Effector CD8-positive, alpha-beta T cell (primary cell): ENCODE measurements at places on chromosomes 12 and 14.

DNA sequence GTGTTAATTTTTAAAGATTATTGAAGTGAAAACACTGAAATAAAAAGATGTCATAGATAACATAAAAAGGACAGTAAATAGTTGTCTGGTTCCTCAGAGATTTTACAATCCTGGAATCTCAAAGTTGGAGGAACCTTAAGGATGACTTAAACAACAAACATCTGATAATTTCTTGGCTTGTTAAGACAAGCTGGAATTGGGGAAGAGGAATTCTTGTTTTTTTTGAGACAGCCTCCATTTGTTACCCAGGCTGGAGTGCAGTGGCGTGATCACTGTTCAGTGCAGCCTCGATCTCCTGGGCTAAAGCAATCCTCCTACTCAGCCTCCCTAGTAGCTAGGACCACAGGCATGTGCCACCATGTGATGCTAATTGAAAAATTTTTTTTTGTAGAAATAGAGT, 2.3 kb downstream of the ZNF410 start:
- no peak for DNase-seq

DNA sequence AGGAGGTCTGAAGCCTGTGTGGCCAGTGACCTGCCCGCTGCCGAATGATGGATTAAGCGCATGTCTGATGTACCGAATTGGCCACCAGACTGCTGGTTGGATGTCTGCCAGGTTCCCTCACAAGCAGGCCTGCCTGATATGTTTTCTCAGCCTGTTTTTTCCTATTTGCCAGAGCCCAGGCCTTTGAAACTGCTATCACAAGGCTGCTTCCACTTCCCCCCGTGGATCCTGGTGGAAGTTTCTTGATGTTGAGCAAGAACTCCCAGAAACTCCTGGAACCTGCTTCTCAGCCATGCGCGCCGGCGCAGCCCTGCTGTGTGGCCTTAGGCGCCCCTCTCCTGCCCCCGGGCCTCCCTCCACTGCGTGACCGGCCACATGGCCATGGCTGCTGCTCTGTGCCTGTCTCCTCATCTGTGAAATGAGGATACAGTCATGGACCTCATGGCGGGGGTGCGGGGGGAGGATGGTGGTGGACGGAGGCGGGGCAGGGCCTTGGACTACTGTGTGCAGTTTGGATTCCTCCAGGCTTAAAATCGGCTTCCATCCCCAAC, 56.6 kb downstream of the CALM1 start:
- DNase-seq: no peak

DNA sequence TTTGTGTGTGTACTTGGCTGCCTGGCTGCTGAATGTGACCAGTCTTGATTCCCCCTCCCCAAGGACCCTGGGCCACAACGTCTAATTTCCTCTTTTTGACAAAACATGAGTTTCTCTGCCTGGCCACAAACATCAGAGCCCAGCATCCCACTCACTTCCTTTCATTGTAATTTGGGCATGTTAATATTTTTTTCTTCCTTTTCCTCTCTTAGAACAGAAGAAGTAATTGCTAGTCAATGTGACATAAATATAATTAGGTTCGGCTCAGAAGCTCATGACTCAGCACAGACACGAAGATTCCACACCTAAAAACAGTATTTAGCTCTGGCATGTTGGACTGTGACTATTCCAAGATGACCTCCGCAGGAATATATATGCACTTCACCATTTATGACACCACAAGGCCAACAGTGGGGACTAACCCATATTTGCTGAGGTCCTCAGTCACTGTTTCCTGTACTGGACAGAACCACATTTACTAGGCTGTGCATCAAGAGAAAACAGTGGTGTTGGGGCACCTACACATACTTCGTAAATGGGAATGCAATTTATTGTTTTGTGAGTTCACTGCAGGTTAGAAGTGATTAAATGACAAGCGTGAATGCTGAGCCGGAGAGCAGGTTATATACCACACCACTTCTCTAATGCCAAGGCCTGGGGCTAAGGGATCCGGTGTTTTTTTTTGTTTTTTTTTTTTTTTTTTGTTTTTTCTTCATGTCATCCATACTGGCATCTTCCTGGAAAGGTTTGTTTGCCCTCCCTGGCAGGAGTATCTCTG, 4.2 kb downstream of the GSG1 start:
- DNase-seq: no peak

- DNase-seq: no peak
These were observed 6.7 kb upstream of the SLC6A15 start for GRCh38 chr12:84919271-84919670.

DNA sequence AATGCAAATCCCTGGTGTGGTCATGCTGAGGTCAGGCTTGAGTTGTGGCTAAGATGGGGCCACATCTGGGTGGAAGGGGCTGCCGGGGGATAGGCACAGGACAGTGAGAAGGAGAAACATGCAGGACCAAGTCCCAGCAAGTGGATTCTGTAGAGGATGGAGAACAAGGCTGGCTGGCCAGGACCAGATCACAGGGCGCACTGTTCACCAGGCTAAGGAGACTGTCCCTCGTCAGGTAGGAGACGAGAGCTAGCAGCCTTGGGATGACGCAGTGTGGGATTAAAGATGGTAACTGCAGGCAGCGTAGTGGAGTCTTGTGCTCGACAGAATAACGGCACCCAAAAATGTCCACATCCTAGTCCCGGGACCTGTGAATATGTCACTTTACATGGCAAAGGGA, 336.1 kb downstream of the BCL11B start:
- no peak for DNase-seq

GRCh38 chr12:90275088-90275487, 566.5 kb upstream of the ATP2B1 start:
- no peak for DNase-seq

DNA sequence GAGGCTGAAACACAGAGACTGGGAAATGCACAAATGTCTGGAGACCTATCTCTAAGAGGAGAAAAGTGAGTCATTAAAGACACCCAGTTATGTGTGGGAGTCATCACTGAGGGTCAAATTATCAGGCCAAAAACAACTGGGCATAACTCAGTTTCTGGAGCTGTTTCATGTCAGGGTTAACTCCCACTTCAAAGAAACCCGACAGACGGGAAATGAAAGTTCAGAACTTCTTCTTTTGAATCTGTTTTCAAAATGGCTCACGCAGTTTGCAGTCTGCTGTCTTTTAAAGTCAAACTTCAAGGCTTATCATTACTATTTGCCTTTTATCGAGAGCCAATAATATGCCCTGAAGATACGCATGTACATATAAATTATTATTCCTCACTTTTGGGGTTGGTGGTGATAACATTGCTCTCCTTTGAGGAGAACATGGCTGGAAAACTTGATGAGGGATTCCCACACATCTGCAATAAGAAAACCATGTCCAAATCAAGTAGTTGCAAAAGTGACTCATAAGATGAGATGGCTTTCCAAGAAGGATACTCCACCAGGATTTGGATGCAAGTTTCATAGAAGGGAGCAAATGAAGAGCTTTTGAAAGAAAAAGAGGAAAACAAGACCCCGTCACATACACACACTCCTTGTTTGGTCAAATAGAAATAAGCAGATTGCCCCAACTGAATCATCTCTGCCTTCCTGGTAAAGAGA, 341.4 kb downstream of the ADAMTS20 start:
- no peak for DNase-seq

DNA sequence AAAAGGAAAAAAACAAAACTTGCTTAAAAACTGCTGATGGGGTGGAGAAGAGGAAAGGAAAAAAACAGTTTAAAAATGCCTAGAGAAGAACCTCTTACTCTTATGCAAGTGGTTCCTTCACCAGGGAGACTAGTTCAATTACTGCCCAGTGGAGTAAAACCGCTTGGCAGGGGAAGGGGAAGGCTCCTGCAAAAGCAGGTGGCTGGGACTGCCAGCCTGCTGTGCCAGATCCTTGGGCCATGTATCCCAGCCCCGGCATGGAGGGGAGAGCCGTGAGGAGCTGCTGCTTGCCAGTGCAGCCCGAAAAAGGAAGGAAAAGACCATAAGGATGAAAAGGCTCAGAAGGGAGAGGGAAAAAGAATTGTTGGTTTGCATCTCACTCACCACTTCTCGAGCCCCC, 123.0 kb downstream of the FSCB start:
- DNase-seq: no peak

- DNase-seq: no peak
These were observed 2.9 kb downstream of the MMP14 start for GRCh38 chr14:22839159-22839779.

GRCh38 chr14:26334288-26334687, 263.5 kb downstream of the NOVA1 start:
- DNase-seq: no peak

DNA sequence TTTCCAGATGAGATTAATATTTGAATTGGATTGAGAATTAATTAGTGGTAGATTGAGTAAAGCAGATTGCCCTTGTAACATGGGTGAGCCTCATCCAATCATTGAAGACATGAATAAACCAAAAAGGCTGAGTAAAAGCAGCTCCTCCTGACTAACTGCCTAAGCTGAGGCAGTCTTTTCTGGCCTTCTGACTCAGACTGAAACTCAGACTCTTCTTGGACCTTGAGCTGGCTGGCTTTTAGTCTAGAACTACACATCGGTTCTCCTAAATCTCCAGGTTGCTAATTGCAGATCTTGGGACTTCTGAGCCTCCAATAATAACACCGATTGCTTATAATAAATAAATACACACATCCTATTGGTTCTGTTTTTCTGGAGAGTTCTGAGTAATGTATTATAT, 24.0 kb downstream of the FKBP11 start:
- DNase-seq: no peak

- no peak for DNase-seq
These were observed 64.5 kb upstream of the GTF2A1 start for GRCh38 chr14:81285245-81285644.

DNA sequence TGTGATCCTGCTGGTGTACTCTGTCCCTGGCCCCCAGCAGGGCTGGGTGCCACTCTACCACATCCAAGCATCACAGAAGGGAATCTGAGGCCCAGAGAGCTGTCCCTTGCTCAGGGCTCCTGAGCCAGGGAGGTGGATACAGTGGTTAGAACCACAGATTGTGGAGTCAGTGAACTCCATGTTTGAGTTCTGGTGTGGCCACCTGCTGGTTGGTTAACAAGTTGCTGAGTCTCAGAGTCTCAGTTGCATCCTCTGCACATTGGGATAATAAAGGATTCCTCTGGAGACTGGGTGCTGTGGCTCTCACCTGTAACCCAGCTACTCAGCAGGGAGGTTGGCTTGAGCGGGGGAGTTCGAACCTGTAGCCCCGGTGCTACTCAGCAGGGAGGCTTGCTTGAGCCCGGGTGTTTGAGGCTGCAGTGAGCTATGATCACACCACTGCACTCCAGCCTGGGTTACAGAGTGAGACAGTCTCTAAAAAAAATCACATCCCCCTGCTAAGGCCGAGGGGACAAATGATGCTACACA, 39.4 kb downstream of the MVK start:
- DNase-seq: no peak

DNA sequence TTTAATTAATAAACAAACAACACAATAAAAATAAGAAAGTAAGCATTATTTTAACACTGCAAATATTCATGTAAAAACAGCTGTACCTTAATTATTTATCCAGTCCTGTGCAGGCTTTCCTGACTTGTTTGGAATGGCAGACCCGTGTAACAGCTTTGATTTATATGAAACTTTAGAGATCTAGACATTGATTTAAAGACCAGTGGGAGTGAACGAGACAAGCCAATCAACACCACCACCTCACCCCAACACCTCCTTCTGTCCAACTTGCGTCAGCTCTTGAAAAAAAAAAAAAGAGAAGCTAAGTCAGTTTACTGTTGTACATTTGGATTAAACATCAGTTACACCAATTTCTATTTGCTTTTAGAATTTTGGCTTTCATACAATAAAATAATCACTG, 22.3 kb downstream of the SLC38A4 start:
- DNase-seq: no peak

GRCh38 chr14:79476552-79476951, 734.8 kb downstream of the DIO2 start:
- DNase-seq: no peak
